Heart right ventricle (tissue), 16 donors: ENCODE measurements at places on chromosomes 5 and 9. TPM values are rescaled to one million over a fixed set of nuclear protein-coding genes. Genes with fewer than 3 reads are reported as not detected.

Gene ZDHHC11B
- 9.2 TPM for total RNA-seq

Gene CNOT6
- 16.5 TPM for total RNA-seq

Gene VCP
- total RNA-seq = 374 TPM

Gene IL3
- not detected for total RNA-seq

Gene SELENOP
- total RNA-seq = 207 TPM

Gene FOXD4L3
- not detected for total RNA-seq

Gene CTNND2
- total RNA-seq = 12.5 TPM

DNA sequence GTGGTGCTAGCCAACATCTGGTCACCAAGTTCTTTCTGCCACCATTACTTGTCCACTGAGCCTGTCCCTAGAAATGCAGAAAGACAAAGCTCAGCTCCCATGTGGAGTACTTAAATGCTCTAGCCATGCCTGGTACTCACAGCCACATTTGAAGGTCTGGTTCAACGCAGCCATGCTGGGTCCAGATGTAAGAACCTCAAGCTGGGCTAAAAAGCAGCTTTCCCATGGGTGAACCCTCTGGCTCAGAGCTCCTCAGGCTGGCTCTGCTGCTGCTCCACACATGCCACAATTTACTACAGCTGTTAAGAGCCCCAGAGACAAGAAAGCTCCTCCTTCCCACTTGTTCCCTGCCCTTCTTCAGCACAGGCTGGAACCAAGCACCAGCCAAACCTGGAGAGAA, 97.1 kb upstream of the LRRTM2 start:
- no peaks in the 10 kb centered on the region for H3K36me3 ChIP-seq
- H3K4me3 ChIP-seq = no peak overlapping the region
- H3K27ac ChIP-seq = peak overlapping the region; percentile 85
- H3K27me3 ChIP-seq = no peaks in the 10 kb centered on the region

- no peaks in the 10 kb centered on the region for H3K4me1 ChIP-seq
- H3K27ac ChIP-seq = no peak overlapping the region
- no peak overlapping the region for H3K4me3 ChIP-seq
Observed at GRCh38 chr5:166602271-166602670, 1689.2 kb upstream of the WWC1 start.

DNA sequence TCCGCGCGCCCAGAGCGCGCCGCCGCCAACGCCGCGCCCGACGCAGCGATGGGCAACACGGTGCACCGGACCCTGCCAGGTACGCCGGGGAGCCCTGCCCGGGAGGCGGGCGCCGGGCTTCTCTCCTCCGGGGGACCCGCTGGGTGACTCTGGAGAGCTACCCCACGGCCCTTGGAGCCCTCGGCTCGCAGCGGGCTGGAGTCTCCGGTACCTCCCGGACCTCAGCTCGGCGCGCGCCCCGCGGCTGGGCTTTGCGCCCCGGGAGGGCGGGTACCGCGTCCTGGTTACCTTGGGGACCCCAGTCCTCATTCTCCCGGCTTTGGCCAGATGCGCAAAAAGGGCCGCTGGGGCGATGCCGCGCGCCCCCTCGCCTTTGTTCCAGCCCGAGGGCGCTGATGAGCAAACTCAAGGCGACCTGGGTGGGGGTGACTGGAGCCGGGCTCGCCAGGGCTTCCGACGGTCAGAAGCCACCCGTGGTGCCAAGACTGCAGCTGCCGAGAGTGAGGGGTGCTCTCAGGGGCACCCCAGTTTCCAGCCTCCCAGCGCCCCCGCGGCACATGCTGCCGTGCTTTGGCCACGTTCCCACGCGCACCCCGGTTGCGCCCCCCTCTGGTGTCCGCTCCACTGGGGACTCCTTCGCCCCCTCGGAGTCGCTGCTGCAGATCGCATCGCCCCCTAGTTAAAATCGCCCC, 442 bp downstream of the NEURL1B start:
- peaks cover 3% of the 10 kb centered on the region for H3K4me1 ChIP-seq
- no peaks in the 10 kb centered on the region for H3K27me3 ChIP-seq
- DNase-seq = peak; percentile 49

DNA sequence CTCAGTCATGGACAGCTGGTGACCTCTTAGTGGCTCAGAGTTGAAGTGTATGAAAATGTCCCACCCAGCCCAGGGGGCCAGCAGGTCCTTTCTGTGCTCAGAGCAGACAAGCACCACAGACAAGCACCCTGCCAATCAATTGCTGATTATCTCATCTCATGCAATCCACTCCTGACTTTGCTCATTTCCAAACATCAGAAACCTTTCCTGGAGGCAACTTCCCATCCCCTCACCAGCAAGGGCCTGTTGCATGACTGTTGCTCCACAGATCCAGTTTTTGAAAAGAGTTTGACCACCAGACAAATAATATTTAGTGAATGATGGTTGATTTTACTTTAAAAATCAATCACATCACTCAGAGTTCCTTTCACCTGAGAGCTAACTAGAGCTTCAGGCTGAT, 397.3 kb upstream of the KLF4 start:
- no peaks in the 10 kb centered on the region for H3K27me3 ChIP-seq
- H3K27ac ChIP-seq = no peak overlapping the region
- H3K36me3 ChIP-seq = no peaks in the 10 kb centered on the region
- no peak for DNase-seq
- no peak overlapping the region for H3K4me3 ChIP-seq
- H3K4me1 ChIP-seq = no peaks in the 10 kb centered on the region

DNA sequence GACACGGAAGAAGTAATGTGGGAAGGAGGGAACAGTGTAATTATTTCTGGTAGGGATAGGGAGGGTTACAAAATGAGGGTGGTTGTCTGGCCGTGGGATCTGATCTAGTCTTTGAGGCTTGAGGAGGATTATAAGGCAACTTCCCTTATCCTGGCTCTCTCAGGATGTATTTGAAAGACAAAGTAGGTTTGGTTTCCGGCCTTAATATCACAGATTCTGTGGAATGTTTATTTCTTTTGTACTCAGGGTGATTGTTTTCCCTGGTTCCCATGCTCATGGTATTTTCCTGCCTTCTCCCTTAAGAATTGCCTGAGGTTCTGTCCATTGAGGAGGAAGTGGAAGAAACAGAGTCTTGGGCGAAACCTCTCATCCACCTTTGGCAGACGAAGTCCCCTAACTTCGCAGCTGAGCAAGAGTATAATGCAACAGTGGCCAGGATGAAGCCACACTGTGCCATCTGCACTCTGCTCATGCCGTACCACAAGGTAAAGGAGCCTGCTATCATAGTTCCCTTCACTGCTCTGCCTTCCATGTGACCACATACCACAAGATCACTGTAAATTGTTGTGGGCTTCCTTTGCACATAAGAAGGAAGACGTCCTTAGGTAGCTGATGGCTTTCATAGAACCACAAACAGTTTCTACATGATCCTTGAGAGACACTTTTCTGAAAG, 253.8 kb downstream of the KDM4C start:
- no peak overlapping the region for H3K27ac ChIP-seq
- peaks cover 73% of the 10 kb centered on the region for H3K36me3 ChIP-seq
- DNase-seq = no peak
- no peaks in the 10 kb centered on the region for H3K27me3 ChIP-seq
- no peaks in the 10 kb centered on the region for H3K4me1 ChIP-seq

- H3K27me3 ChIP-seq = no peaks in the 10 kb centered on the region
- no peaks in the 10 kb centered on the region for H3K4me1 ChIP-seq
- no peak for DNase-seq
- H3K36me3 ChIP-seq = no peaks in the 10 kb centered on the region
Observed at GRCh38 chr5:129629575-129629974, 118.3 kb upstream of the MINAR2 start.

GRCh38 chr9:120663380-120663779, 50.9 kb downstream of the MEGF9 start:
- no peak for DNase-seq
- peaks cover 6% of the 10 kb centered on the region for H3K4me1 ChIP-seq
- H3K27ac ChIP-seq = no peak overlapping the region
- H3K36me3 ChIP-seq = peaks cover 6% of the 10 kb centered on the region
- no peak overlapping the region for H3K4me3 ChIP-seq
- H3K27me3 ChIP-seq = no peaks in the 10 kb centered on the region

GRCh38 chr5:36168737-36169136, 16.8 kb downstream of the SKP2 start:
- peaks cover 64% of the 10 kb centered on the region for H3K36me3 ChIP-seq
- no peaks in the 10 kb centered on the region for H3K4me1 ChIP-seq
- no peak overlapping the region for H3K4me3 ChIP-seq

- no peak overlapping the region for H3K27ac ChIP-seq
- H3K4me1 ChIP-seq = no peaks in the 10 kb centered on the region
Observed at GRCh38 chr5:22053195-22053594, 799.9 kb downstream of the CDH12 start.

- peaks cover 58% of the 10 kb centered on the region for H3K4me1 ChIP-seq
- no peak overlapping the region for H3K27ac ChIP-seq
- DNase-seq = no peak
- no peak overlapping the region for H3K4me3 ChIP-seq
Observed at GRCh38 chr5:168165977-168166376, 125.5 kb upstream of the WWC1 start.

DNA sequence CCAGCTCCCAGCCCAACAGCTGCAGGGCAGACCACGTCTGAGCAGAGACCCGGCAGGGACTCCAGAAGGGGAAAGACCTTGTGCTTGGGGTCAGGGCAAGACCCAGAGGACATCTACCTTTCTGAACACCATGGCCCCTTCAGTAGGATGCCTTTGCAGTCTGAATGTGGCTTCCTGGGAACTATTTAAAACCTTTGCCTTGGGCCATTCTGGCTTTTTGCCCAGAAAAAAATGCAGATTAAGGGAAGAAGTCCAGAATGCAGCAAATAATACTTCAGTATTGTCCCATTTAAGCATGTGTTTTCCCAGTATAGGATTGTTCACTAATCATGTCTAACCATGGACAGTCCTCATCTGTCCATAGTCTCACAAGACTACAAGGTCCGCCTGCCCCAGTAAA, 67.5 kb upstream of the ERCC6L2 start:
- no peak for DNase-seq
- H3K4me3 ChIP-seq = no peak overlapping the region
- H3K36me3 ChIP-seq = no peaks in the 10 kb centered on the region
- H3K4me1 ChIP-seq = peaks cover 12% of the 10 kb centered on the region
- no peaks in the 10 kb centered on the region for H3K27me3 ChIP-seq

- peaks cover 38% of the 10 kb centered on the region for H3K4me1 ChIP-seq
- peak overlapping the region; percentile 47 for H3K27ac ChIP-seq
- no peaks in the 10 kb centered on the region for H3K36me3 ChIP-seq
Observed at GRCh38 chr5:179265514-179266290, 79.6 kb downstream of the ADAMTS2 start.

- DNase-seq = no peak
- H3K4me1 ChIP-seq = no peaks in the 10 kb centered on the region
- H3K4me3 ChIP-seq = no peak overlapping the region
- H3K36me3 ChIP-seq = no peaks in the 10 kb centered on the region
- no peak overlapping the region for H3K27ac ChIP-seq
Observed at GRCh38 chr5:67887748-67888161, 327.8 kb upstream of the PIK3R1 start.

DNA sequence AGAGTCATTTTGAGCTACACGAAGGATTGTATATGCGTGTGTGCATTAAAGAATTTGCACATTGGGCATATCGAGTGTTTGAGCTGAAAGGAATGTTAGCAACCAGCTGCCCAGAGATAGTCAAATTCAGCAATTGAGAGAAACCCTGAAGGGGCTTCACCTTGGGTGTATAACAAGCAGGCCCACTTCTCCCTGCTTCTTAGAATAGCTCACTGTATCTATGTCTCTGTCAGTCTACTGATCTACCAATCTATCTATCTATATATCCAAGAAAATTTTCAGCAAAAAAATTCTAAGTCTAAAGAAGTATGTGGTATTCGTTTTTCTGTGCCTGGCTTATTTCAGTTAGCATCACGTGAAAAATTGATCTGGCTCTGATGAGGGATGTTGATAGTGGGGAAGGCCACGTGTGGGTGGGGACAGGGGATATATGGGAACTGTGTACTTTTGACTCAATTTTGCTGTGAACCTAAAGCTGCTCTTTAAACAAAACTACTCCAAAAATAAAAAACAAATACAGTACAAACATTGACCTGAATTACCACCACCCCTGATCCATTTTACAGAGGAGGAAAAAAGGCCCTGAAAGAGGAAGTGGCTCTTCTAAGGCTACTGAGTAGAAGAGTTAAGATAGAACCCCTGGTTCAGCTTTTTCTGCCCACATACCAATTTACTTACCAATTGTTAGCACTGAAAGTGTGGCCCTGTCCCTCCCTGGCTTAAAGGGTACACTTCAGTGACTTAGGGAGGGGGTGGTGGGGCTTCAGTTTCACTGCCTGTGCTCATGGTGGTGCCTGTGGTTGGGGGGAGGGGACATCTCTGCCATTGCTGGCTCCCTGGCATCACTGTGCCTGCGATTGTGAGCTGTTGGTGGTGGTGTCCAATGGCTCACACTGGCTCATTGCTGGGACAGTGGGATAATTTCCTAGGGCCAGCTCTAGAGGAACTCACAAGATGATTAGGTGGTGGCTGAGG, 141.8 kb downstream of the DOCK2 start:
- no peaks in the 10 kb centered on the region for H3K27me3 ChIP-seq
- no peak for DNase-seq
- no peaks in the 10 kb centered on the region for H3K4me1 ChIP-seq
- H3K27ac ChIP-seq = no peak overlapping the region
- no peak overlapping the region for H3K4me3 ChIP-seq

- no peak overlapping the region for H3K27ac ChIP-seq
- no peaks in the 10 kb centered on the region for H3K4me1 ChIP-seq
- H3K36me3 ChIP-seq = peaks cover 4% of the 10 kb centered on the region
- no peak overlapping the region for H3K4me3 ChIP-seq
- no peaks in the 10 kb centered on the region for H3K27me3 ChIP-seq
Observed at GRCh38 chr9:99954819-99955218, 48.4 kb downstream of the STX17 start.

DNA sequence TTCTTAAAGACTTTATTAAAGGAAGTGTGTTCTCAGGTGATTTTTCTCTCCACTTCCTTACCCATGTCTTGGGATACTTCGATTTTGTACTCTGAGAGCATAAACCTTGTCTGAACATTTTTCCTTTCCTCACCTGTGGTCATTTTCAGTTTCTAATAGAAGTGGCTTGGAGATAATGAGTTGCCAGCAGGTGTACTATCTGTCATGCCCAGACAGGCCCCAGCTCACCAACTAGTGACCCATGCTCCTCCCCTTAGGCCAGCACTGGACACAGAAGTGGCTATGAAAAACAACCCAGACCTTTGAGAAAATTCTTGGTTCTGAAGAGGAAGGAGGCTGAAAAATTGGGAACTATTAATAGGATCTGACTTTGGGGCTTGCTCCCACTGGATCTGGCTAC, 49.2 kb upstream of the SMIM32 start:
- no peaks in the 10 kb centered on the region for H3K36me3 ChIP-seq
- H3K4me1 ChIP-seq = no peaks in the 10 kb centered on the region
- no peak for DNase-seq
- H3K4me3 ChIP-seq = no peak overlapping the region
- H3K27ac ChIP-seq = no peak overlapping the region
